ENCODE measurements at places on chromosomes 4 and X.

DNA sequence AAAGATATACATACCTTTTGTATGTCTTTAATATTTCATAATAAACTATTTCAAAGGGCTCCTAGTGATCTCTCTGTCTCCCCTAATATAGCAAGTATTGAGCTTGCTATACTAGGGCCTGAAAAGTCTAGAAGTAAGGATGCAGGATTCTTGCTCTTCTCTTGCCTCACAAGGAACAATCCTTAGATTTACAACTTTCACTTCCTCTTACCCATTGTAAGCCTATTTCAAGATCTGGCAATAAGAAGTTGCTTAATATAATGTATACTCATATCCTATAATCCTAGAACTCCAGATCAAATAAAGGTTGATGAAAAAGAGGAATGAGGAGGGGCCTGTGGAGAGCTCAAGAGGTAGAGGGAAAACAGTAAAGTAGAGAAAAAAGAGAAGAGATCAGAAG lies 40.8 kb upstream of the CHRDL1 start:
- no peak for DNase-seq

DNA sequence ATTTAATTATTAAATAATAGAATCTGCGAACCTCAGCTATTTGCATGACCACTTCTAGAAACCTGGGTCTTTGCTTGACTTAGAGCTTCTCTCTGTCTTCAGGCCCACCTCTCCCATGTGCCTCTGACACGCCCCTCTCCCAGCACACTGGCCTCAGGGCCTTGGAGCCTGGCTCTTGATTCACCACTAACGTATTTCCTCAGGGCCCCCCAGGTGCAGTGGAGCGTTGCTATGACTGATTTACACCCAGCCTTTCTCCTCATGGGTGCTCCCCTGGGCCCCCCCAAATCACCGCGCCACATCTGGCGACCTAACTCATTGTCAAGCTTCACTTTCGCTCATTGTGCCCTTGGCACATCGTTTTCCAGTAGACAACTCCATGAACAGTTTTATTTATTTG lies 37.9 kb upstream of the TENM3 start:
- no peak for DNase-seq

DNA sequence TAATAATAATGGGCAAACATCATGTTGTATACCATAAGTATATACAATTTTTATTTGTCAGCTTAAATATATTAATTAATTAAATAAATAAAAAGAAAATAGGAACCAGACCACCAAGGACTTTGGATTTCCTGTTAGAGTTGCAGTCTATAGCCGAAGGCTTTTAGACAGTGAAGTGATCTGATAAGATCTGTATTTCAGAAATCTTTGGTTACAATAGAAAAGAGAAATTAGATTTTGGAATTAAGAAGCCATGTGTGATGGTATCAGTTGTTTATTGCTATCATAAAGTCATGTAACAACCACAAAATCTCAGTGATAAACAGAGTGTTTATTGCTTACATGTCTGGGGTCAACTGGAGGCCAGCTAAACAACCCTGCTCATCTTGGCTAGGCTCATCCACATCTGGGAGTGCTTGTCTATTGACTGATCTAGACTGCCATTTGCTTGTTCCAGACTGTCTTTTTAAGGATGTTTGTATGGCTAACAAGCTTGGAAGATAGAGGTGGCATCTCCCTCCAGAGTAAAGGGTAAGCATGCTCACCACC lies 142.1 kb upstream of the USP9X start:
- no peak for DNase-seq

- DNase-seq = peak; percentile 95
Observed at GRCh38 chr4:1767061-1767769, 25.9 kb upstream of the FGFR3 start.

- DNase-seq = no peak
Observed at GRCh38 chrX:14594521-14594920, 65.2 kb downstream of the GLRA2 start.

- no peak for DNase-seq
Observed at GRCh38 chr4:100641336-100641735, 123.5 kb upstream of the EMCN start.

DNA sequence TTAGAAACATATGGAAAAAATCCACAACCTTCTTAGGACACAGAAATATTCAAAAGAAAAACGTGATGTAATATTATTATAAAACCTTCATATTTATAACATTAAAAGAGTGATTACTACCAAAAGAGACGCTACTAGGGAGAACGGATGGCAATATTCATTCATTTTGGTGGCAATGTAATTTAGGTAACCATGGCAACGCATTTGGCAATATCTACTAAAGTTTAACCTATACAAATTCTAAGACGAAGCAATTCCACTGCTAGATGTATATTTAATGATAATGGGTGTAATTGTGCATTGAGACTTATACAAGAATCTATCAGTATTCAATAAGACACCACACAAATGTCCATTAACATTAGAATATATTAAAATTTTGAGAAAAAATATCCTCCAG lies 709.4 kb downstream of the ARAP2 start:
- DNase-seq = no peak

- no peak for DNase-seq
Observed at GRCh38 chrX:22542641-22543040, 269.9 kb downstream of the CBLL2 start.
